ENCODE measurements at places on chromosomes 5 and 9.

- DNase-seq: no peak
Measured at GRCh38 chr5:72811849-72812248, 4.6 kb upstream of the TNPO1 start.

DNA sequence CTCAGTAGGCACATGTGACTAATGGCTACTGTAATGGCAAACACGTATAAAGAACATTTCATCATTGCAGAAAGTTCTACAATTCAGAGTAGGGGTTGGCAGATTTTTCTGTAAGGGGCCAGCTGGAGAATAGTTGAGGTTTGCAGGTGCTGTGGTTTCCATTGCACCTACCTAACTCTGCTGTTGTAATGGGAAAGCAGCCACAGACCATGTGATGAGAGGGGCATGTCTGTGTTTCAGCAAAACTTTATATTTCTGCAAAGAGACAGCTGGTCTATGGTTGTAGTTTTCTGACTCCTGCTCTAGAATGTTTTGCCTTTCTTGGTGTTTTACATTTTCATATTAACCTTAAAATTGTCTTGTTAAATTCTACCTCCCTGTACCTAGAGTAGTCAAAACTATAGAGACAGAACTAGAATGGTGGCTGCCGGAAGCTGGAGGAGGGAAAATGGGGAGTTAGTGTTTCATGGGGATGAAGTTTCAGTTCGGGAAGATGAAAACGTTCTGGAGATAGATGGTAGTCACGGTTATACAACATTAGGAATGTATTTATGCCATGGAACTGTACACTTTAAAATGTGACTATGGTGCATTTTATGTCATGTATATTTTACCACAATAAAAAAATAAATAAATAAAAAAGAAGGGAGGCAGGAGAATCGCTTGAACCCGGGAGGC is 44.3 kb downstream of the NUP214 start:
- DNase-seq: no peak

DNA sequence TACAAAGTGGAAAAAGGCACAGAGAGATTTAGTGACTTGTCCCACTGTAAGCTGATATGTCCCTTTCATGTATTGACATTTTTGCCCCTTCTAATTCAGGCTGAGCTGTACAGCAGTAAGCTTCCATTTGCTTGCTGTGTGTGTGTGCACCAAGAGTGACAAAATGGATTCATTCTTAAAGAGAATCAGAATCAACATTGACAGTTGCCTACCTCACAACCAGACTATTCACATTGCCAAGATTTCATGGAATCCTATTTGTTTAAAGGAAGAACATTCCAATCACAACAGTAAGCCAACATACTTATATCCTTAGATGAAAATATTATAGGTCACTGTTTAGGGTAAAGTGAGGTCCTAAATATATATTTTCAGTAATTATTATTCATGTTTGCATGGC is 102.6 kb downstream of the TMEM232 start:
- no peak for DNase-seq

- DNase-seq: no peak
Measured at GRCh38 chr5:117486879-117487391, 912.3 kb upstream of the SEMA6A start.

DNA sequence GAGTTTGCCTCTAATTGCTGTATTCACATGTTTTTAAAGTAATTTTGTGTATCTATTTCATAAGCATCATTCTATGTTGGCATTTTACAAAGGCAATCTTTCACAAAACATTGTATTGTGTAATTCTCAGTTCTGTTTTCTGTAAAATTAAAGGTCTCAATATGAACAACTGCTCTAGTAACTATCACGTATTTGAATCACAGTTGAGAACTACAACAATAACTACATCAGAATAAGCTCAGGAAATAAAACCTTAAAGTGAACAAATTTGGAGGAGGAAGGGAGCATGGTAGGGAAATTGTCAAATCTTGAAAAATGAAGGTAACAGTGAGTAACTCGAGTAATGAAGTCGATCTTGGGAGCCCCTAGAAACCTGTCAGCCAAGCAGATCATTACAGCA is 22.5 kb upstream of the CAMK4 start:
- no peak for DNase-seq

DNA sequence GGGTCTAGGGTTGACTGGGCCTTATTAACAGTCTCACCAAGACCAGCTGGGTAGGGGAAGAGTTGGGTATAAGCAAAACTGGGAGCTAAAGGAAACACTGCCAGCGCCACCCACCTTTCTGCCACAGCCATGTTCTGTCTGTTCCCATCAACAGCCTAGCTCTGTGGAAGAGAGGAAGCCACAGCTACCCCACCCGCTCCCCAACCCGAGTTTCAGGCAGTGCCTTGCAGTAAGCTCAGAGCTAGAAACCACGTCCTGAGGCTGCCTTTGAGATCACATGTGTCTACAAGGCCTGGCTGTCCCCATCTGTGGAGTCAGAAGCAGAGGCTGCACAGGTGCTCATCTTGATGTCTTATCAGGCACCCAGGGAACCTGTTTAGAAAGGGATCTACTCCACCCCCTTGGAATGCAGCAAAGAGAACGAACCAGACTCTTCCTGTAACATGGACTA is 15.3 kb downstream of the HNRNPH1 start:
- DNase-seq: no peak

GRCh38 chr5:1393571-1394501 is 48.9 kb upstream of the CLPTM1L start:
- no peak for DNase-seq

DNA sequence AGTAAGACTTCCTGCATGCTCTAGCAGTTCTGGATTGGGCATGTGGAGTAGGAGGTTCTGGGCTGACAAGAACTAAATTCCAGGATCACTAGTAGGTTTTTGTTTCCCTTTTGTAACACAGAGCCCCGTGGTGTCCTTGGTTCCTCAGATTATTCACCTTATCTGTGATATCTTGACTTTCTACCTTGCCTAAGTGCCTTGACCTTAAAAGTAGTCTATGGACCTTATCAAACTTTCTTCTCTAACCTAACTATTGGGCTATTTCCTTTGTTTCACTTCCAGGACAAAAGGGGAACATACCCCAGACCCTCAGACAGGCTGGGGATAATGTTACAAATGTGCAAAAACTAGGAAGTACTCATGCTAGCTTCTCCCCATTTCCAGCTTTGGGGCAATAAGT is 595.3 kb downstream of the PSAT1 start:
- DNase-seq: no peak

GRCh38 chr5:17259630-17260257 is 42.3 kb downstream of the BASP1 start:
- DNase-seq: no peak

DNA sequence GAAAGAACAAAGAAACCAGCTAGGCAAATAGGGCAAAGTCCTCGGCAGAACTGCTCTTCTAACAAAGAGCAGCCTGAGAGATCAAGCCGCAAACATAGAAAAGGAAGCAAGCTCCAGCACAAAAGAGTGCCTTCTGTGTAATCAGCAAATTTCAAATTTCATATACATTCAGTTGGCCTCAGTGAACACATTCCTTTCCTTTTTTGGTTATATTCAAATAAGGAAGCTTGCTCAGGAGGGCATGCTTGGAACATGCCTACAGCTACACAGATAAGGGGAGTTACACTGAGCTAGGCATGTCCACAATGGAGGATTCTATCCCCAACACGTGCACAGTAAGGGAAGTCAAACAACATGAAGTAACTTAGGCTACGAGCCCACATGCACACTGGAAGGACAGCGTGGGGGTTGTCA is 23.4 kb downstream of the IL33 start:
- DNase-seq: no peak

- no peak for DNase-seq
Measured at GRCh38 chr5:61619289-61619688, 287.2 kb downstream of the ZSWIM6 start.
